NCI-H2081 (cell line): ENCODE measurements at places on chromosomes 13 and 19.

GRCh38 chr19:4671185-4671851 lies 1.2 kb upstream of the MYDGF start:
- no peak for DNase-seq

DNA sequence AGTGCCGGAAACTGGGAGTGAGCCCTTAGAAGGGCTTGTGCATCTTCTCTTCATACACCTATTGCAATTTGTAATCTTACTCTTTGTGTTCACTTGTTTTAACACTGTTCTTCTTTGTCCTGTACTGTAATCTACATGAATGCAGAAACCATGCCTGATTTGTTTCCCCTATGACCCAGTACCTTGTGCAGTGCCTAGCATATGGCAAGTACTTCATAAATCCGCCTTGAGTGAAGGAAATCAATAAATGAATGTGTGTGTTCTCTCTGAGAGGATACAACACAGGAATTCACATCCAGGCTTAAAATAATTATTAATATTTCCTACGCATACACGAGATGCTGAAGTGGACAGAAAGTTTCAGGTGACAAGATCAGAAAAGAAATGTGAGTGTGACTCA lies 172.6 kb downstream of the GPC6 start:
- DNase-seq = no peak

GRCh38 chr13:87684850-87685742 lies 13.9 kb downstream of the SLITRK5 start:
- DNase-seq = no peak

- no peak for DNase-seq
Observed at GRCh38 chr19:46890423-46891170, 29.8 kb downstream of the ARHGAP35 start.

DNA sequence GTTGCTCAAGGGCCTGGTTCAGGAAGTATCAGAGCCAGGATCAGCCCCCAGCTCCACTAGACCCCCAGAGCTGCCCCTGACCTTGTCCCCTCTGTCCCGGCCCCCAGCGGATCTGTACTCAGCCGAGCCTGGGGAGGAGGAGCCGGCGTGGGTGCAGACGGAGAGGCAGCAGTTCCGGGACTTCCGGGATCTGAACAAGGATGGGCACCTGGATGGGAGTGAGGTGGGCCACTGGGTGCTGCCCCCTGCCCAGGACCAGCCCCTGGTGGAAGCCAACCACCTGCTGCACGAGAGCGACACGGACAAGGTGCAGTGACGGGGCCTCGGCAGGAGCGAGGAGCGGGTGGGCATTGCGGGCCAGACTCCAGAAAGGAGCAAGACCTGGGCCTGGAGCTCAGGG lies 14.6 kb downstream of the RCN3 start:
- no peak for DNase-seq

GRCh38 chr19:53432088-53432661 lies 391 bp downstream of the ZNF761 start:
- DNase-seq = no peak
